ENCODE measurements at places on chromosomes 1 and 21. TPM values are rescaled to one million over a fixed set of nuclear protein-coding genes. Genes with fewer than 3 reads are reported as not detected.

Gene SMCP
- not detected for total RNA-seq

GRCh38 chr1:151978922-151979321, 14.7 kb downstream of the S100A10 start:
- no peak for DNase-seq

DNA sequence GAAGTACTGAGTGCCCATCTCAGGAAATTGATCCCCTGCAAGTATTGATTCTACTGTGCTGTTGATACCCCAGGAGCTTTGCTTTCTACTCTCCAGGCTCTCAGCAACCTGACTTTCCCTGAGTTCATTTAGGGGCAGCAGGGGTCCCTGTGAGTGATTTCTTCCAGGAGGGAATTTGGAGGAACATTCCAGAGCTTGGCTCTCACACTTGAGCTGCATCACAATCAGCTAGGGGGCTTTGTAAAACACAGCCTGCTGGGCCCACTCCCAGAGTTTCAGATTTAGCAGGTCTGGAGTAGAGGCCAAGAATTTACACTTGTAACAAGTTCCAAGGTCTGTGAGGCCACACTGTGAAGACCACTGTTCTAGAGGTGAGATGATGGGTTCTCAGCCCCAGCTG, 16.1 kb upstream of the ACTL8 start:
- DNase-seq, result no peak

DNA sequence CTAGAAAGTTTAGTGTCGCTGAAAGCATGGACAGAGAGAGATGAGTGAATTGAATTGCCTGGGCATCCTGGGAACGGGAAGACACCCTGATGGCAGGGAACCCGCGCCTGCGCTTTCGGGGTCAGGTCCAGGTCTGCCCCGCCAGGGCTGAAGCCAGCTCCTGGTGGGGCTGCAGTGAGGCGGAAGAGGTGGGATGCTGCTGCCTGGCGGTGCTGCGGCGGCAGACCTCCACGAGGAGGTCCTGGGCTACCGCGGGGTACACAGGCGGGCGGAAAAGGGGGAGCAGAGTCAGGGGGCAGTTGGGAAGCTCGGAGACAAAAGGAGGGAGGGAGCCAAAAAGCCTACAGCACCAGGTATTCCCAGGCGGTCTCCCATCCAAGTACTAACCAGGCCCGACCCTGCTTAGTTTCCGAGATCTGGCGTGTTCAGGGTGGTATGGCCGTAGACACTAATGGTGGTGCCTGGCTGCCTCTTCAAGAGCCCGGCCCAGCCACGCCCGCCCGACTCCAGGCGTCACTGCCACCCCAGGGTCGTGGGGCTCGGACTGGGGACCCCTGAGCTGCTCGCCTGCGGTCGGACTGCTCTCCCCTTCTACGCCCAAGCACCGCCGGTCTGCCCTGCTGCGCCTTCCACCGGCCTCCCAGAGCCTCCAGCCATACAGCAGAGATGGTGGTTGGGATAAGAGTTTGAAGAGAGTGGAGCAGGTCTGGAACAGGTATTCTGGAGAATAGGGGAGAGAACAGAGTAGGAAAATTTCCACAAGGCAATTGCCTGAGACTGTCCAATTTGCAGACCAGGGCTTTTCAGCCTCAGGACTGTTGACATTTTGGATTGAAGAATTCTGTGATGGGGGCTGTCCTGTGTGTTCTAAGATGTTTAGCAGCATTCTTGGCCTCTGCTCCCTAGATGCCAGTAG, 46.1 kb downstream of the MDM4 start:
- DNase-seq, result no peak

DNA sequence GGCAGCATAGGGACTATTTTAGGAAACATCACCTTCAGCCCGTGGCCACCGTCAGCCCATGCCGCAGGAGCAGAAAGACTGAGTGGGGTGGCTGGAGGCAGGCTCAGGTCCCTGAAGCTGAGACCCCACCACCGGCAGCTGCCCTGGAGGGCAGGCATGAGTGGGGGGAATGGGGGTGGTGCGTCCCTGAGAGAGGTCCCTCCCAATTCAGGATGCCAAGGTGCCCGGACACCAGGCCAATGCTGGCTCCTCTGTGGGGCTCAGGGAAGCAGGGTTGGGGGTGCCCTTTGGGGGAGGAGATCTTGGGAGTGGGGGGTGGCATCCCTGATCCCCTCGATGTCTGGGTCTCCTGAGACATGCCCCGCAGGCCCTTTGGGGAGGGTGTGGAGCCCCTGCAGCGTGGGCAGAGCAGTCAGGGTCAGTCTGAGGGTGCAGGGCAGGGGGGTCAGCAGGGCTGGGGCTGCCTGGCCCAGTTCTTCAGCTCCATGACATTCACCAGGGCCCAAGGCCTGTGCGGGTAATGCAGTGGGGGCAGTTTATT, 998 bp upstream of the TTC34 start:
- no peak for DNase-seq

DNA sequence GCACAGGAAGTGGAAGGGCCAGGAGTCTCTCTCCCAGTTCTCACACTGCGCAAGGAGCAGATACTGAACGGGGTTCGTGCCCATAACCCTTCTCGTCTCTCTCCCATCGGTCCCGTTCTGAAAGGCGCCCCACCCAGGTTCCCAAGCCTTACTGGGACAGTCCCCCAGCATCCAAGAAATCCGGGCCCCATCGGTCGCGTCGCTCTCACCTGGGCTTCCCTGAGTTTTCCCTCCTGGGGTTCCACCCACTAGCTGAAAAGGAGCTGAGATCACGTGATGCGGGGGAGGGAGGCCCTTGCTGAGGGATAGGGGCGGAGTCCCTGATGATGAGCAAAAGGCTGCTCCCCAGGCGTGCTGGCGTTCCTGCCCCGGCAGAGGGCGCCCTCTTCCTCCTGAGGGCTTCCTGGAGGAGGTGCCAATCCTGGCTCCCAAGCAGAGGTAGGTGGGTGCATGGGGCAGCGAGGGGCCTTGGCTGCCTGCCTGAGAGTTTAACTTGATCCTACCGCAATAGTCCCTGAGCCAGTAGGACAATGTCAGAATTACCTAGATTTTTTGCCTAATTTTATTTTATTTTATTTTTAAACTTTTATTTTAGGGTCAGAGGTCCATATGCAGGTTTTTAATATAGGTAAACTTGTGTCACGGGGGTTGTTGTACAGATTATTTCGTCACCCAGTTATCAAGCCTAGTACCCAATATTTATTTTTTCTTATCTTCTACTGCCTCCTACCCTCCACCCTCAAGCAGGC, at the start of gene SPOCD1:
Gene SPOCD1 (minus strand): TSS at position 271 of the 749 bp plus-strand sequence. CDS start 689 bp downstream, outside the sequence.
- peak; percentile 91 for DNase-seq

- no peak for DNase-seq
Measured at GRCh38 chr1:217097819-217098218, 374.6 kb upstream of the ESRRG start.

Gene F5
- not detected for total RNA-seq

- DNase-seq, result no peak
Measured at GRCh38 chr1:183284086-183284485, 98.0 kb downstream of the LAMC2 start.

GRCh38 chr1:84083307-84083706, 60.8 kb upstream of the PRKACB start:
- no peak for DNase-seq

- DNase-seq, result no peak
Measured at GRCh38 chr1:204255966-204256365, 42.2 kb upstream of the GOLT1A start.

GRCh38 chr1:64392109-64392508, 77.8 kb upstream of the CACHD1 start:
- peak; percentile 81 for DNase-seq

Gene PLPPR4
- total RNA-seq, result 0.46 TPM

Gene FALEC
- not detected for total RNA-seq

Gene C1QB
- total RNA-seq, result not detected

Gene LRP8
- 25.7 TPM for total RNA-seq

Gene LINGO4
- not detected for total RNA-seq

DNA sequence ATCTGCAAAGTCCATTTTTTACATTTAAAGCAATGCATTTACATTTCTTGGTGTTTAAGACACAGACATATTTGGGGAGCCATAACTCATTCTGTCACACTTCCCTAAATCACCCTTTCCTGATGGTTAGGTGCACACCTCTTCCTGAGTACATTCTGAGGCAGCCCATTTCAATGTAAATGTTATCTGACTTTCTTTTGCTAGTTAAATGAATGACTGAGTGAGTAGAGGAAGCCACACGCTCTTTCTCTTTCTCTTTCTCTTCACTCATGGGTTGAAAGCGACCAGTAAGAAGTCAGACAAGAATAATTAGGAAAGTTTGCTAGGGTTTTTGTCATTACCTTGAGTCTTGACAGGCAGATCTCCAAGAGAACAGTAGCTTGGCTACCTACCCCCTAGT, 143.1 kb downstream of the S1PR1 start:
- no peak for DNase-seq

GRCh38 chr1:201515895-201516294, 9.0 kb upstream of the CSRP1 start:
- DNase-seq, result no peak

Gene OR2L2
- not detected for total RNA-seq

- peak; percentile 39 for DNase-seq
Measured at GRCh38 chr1:109539676-109540075, at the start of gene GPR61. Gene GPR61 (plus strand): TSS chr1:109539872. CDS start chr1:109543023, 3,151 bp downstream.

- no peak for DNase-seq
Measured at GRCh38 chr1:174900317-174900716, 99.4 kb upstream of the CACYBP start.

Gene PODN
- not detected for total RNA-seq

DNA sequence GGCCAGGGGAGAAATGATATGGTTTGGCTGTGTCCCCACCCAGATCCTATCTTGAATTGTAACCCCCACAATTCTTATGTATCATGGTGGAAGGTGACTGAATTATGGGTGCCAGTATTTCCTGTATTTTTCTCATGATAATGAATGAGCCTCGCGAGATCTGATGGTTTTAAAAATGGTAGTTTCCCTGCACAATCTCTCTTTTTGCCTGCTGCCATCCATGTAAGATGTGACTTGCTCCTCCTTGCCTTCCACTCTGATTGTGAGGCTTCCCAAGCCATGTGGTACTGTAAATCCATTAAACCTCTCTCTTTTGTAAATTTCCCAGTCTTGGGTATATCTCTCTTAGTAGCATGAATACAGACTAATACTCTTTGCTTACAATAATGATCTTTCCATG, 1453.9 kb upstream of the B3GALT2 start:
- no peak for DNase-seq

Gene SEMA6C
- total RNA-seq, result 12.1 TPM

GRCh38 chr1:186595969-186596368, 84.3 kb downstream of the PTGS2 start:
- DNase-seq, result no peak

Gene LCE6A
- not detected for total RNA-seq

DNA sequence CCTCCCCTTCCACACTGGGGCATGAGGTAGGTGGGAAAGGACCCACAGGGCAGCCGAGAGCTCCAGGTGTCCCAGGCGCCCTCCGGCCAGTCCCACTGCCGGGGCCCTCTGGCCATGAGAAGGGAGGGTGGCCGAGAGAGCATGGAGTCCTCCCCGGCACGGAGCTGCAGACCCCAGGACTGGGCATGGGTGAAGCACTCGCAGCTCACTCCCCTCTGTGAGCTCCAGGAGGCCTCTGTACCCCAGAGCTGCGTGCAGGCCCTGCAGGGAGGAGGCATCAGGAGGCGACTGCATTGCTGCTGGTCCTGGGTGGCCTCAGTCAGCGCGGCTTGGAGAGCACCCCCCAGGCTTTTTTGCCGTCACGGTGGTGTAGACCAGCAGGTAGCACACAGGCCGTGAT, 80.1 kb upstream of the TTC34 start:
- no peak for DNase-seq

Gene PRKCZ
- 47.2 TPM for total RNA-seq

Gene PLD5
- 1.8 TPM for total RNA-seq

GRCh38 chr1:233022246-233022645, 71.8 kb downstream of the NTPCR start:
- DNase-seq, result no peak

DNA sequence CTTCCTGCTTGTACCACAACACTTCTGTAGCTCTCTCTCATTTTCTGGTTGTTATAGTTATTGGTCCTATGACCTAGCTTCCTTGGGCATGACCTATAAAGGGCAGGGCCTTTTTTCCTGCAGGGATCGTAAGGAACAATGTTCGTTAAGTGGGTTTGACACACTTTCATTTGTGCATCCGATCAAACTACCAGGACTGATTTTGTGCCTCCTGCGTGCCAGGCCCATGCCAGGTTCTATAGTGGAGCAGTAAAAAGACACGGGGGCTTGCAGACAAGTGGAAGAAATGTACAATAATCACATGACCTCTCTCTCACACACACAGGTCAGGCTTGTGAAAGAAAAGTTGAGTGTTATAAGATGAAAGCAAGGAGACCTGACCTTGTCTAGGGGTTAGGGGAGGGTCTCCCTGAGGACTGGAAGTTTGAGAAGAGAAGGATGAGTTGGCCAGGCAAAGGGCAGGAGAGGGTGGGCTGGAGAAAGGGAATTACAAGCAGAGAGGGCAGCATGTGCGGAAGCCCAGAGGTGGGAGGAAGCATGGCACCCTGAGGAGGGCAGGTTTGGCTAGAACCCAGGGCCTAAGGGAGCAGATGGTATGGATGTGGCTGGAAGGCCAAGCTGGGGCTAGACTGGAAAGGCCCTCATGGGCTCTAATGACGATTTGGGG, 145.4 kb downstream of the GRIK3 start:
- no peak for DNase-seq

- no peak for DNase-seq
Measured at GRCh38 chr1:46187106-46187869, 10.9 kb downstream of the POMGNT1 start.

DNA sequence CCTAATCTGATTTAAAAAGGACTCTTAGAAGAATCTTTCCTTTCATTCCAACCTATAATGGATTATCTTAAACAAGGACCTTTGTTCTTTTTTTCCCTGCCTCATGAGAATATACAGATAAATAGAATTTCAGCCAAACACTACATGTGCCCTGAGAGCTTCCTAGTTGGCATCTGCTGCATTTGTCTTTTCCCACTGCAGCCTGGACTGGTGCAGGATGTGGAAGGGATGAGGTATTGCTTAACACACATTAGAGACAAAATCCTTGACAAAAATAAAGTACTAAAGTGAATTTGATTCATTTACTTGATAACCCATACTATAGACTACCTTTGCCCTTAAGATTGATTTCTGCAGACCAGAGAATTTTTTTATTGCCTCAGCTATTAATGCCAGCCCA, 59.5 kb downstream of the PALMD start:
- no peak for DNase-seq

DNA sequence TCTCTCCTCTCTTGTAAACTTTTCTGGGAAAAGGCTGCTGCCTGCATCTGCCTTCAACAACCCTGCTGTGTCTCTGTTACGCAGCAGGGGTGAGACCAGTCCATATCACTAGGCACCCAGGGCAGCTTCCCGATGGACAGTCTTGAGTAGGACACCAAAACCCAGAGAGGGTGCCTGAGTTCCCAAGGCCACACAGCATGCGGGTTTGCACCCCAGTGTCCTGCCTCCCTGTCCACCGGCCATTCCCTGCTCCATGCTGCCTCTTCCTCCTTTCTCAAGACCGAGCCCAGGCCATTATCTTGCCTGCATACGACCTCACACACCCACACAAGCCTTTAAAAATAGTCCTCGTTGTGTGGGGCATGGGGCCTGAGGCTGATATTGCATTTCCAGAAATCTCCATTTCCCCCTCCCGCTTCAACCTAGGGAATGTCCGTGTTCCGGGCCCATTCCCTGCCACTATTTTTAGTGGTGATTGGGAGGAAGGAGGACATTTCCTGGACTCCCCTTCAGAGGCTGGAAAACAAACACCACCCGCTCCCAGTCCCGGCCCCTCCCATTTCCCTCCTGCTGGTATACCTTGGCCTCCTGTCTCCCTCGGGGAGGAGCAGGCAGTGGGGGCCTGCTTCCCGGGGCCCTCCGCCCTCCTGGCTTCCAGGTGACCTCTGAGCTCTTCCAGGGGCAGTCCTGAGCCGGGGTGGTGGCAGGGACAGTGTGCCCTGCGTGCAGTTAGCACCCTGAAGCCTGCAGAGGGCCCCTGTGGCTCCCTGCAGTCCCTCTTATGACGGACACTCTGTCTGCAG, 132.4 kb upstream of the TMEM51 start:
- no peak for DNase-seq

Data from neural progenitor cell (in vitro differentiated cells).